ENCODE measurements at places on chromosomes 6 and 20.
A peak's percentile ranks its signal among the peaks of the same experiment; 100 is the strongest.

DNA sequence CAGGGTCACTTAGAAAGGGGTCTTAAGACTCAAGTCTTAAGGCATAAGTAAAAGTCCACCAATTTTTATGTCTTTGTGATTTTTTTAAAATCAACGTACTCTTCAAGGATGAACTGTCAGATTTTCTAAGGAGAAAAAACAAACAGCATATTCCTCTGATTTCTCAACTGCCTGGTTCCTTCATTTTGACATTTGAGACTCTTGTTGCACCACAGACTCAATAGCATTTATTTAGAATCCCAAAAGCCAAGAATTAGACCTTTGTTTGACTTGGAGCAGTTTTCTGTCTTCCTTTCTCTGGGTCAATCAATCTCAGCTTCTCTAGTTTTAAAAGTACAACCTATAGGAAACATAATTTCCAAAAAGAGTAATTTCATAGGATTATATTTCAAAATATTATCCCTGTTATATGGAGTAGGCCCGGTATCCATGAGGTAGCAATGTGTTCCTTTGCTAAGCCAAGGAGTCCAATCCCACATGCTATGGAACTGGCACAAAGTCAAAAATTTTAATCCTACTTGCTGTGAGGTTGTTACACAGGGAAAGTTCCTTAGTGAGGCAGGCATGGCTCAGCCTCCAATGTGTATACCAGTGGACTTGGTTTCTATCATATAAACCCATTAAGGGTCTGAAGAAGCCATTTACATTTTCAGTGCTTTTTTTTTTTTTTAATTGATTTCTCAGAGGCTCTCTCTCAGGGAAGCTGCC, 405.7 kb downstream of the KIF16B start:
- H3K36me3 ChIP-seq = no peaks in the 10 kb centered on the region
- no peaks in the 10 kb centered on the region for H3K27me3 ChIP-seq
- no peak overlapping the region for H3K27ac ChIP-seq

DNA sequence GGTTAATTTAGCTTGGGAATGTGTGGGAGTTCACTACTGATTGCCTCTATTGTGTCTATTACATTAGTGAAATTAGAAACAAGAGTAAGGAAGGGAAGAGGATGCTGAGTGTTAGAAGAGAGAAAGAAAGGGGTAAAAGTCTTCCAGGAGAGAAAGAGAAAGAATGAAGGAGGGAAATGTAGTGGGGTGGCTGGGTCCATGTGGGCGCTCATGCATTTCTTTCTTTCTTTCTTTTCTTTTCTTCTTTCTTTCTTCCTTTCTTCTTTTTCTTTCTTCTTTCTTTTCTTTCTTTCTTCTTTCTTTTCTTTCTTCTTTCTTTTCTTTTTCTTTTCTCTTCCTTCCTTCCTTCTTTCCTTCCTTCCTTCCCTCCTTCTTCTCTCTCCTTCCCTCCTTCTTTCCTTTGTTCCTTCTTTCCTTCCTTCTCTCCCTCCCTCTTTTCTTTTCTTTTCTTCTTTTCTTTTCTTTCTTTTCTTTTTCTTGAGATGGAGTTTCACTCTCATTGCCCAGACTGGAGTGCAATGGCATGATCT, 16.2 kb upstream of the SALL4 start:
- no peaks in the 10 kb centered on the region for H3K4me1 ChIP-seq
- no peaks in the 10 kb centered on the region for H3K36me3 ChIP-seq
- H3K4me3 ChIP-seq = no peak overlapping the region
- H3K27me3 ChIP-seq = no peaks in the 10 kb centered on the region
- H3K27ac ChIP-seq = no peak overlapping the region

DNA sequence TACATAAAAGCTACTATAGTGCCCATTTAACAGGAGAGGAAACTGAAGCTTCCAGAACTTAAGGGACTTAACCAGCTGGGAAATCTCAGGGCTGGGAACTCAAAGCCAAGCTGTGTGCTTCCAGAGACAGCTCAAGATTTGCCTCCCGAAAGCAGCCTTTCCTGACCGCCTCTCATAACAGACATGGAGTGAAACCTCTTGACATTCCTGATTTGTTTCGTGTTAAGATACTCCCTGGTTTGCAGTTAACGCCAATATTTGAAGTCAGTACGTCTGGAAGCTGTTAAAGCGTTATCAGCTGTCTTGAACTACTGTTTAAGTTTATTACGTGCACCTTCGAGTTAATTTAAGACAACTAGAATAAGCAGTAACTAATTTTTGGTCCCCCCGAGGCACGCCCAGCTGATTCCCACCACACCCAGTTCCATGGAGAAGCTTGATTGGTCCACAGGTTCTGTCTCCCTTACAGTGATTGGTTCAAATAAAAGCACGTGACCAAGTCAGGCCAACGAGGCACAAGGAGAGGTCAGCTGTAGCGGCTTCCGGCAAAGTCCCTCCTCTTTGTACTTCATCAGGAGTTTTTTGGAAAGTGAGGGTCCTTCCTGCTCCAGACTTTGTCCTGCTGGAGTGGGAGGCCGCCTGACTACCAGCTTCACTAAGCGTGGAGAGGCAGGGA, 8.9 kb upstream of the TCP11 start:
- no peaks in the 10 kb centered on the region for H3K36me3 ChIP-seq
- H3K27ac ChIP-seq = no peak overlapping the region
- H3K4me3 ChIP-seq = no peak overlapping the region
- no peaks in the 10 kb centered on the region for H3K27me3 ChIP-seq

GRCh38 chr20:10218536-10219451, at the start of gene SNAP25:
TSS of gene SNAP25 (plus strand) at chr20:10218830. CDS start at chr20:10275492, 56,662 bp downstream.
- no peak for DNase-seq
- peak within 1 kb of the TSS; percentile 24 for H3K27ac ChIP-seq
- H3K27me3 ChIP-seq = no peaks in the 10 kb centered on the region
- H3K4me1 ChIP-seq = peaks cover 21% of the 10 kb centered on the region
- H3K4me3 ChIP-seq = peak within 1 kb of the TSS; percentile 25
- H3K36me3 ChIP-seq = no peaks in the 10 kb centered on the region

- H3K27me3 ChIP-seq = no peaks in the 10 kb centered on the region
- H3K27ac ChIP-seq = no peak overlapping the region
- peaks cover 33% of the 10 kb centered on the region for H3K4me1 ChIP-seq
- DNase-seq = no peak
These were observed 40.8 kb downstream of the ELMO2 start for GRCh38 chr20:46365487-46366220.

DNA sequence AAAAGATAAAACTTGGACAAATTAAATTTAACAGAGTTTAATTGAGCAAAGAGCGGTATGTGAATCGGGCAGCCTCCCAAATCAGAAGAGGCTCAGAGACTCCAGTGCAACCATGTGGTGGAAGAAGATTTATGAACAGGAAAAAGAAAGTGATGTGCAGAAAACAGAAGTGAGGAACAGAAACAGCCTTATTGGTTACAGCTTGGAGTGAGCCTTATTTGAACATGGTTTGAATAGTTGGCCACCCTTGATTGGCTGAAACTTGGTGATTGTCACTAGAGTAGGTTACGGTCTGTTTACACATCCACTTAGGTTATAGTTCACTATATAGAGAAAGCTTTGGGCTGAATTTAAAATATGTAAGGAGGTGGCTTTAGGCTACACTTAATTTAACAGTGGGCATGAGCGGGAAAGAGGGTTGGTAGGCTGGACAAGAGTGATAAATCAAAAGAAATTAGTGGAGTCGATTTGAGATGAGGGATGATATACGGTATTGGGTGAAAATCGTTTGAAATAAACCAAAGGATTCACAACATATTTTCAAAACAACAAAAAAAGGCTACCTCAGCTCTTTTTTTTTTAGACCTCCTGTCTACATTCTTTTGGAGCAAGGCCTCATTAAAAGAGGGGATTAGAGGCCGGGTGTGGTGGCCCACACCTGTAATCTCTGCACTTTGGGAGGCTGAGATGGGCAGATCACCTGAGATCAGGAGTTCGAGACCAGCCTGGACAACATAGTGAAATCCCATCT, 84.3 kb upstream of the PREP start:
- peak overlapping the region; percentile 10 for H3K27ac ChIP-seq
- no peaks in the 10 kb centered on the region for H3K27me3 ChIP-seq
- DNase-seq = no peak
- no peaks in the 10 kb centered on the region for H3K36me3 ChIP-seq
- H3K4me3 ChIP-seq = no peak overlapping the region
- H3K4me1 ChIP-seq = peaks cover 45% of the 10 kb centered on the region

GRCh38 chr6:24283043-24283985, 74.5 kb downstream of the DCDC2 start:
- no peaks in the 10 kb centered on the region for H3K27me3 ChIP-seq
- H3K36me3 ChIP-seq = no peaks in the 10 kb centered on the region
- H3K27ac ChIP-seq = no peak overlapping the region
- no peak overlapping the region for H3K4me3 ChIP-seq
- no peaks in the 10 kb centered on the region for H3K4me1 ChIP-seq
- DNase-seq = no peak

- H3K4me1 ChIP-seq = peaks cover 11% of the 10 kb centered on the region
- H3K4me3 ChIP-seq = no peak overlapping the region
- no peak for DNase-seq
- H3K36me3 ChIP-seq = no peaks in the 10 kb centered on the region
These were observed 1.7 kb upstream of the TMEM170B start for GRCh38 chr6:11535801-11536230.

DNA sequence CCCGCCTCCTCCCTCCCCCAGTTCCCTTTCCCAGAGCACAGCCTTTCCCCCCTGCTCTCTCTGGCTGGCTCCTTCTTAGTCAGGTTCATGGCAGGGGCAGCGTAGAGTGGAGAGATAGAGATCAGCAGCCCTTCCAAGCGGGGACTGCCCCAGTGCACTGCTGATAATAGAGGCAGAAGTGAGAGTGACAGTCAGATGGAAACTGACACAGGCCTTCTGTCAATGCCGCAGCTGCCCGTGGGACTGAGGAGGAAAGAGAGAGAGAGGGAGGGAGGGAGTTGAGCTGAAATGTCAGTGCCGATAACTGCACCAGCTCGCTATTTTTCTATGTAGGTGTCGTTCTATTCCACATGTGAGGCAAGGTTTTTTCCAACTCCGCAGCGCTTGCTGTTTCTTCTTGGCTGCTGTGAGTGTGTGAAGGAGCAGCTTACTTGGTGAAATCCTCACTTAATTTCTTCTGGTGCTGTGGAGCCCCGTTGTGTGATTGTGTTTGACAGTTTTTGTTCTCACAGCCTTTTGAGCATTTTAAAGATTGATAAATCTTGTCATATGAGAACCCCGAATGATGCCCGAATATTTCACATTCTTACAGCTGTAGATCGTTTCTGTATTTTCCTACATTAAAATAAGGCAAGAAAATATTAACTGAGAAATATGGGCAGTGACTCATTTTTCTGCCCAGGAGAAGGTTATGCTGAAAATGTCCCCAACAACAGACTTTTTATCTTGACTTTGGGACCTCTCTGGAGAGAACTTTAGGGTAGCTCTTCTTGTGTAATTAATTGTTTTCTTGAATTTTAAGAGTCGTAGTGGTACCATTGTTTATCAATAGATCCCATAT, 386.4 kb upstream of the MMS22L start:
- no peaks in the 10 kb centered on the region for H3K36me3 ChIP-seq
- no peaks in the 10 kb centered on the region for H3K27me3 ChIP-seq
- H3K4me3 ChIP-seq = no peak overlapping the region

- no peak overlapping the region for H3K4me3 ChIP-seq
- no peaks in the 10 kb centered on the region for H3K36me3 ChIP-seq
- peak; percentile 65 for DNase-seq
- H3K4me1 ChIP-seq = no peaks in the 10 kb centered on the region
These were observed 74.7 kb downstream of the TTLL2 start for GRCh38 chr6:167399599-167399998.

GRCh38 chr20:41784209-41784958, 166.2 kb upstream of the CHD6 start:
- no peaks in the 10 kb centered on the region for H3K36me3 ChIP-seq
- H3K4me3 ChIP-seq = no peak overlapping the region
- H3K4me1 ChIP-seq = no peaks in the 10 kb centered on the region
- H3K27ac ChIP-seq = no peak overlapping the region
- DNase-seq = no peak

- no peaks in the 10 kb centered on the region for H3K36me3 ChIP-seq
- no peaks in the 10 kb centered on the region for H3K27me3 ChIP-seq
- no peak overlapping the region for H3K4me3 ChIP-seq
- no peaks in the 10 kb centered on the region for H3K4me1 ChIP-seq
These were observed 73.5 kb downstream of the TNFRSF21 start for GRCh38 chr6:47235964-47236760.

- peak within 1 kb of the TSS; percentile 64 for H3K4me3 ChIP-seq
- H3K36me3 ChIP-seq = no peaks in the 10 kb centered on the region
- peaks cover 51% of the 10 kb centered on the region for H3K4me1 ChIP-seq
These were observed at the start of gene POU3F2 for GRCh38 chr6:98834060-98835031. TSS of gene POU3F2 (plus strand) at chr6:98834574. CDS start at chr6:98834874, 300 bp downstream.

DNA sequence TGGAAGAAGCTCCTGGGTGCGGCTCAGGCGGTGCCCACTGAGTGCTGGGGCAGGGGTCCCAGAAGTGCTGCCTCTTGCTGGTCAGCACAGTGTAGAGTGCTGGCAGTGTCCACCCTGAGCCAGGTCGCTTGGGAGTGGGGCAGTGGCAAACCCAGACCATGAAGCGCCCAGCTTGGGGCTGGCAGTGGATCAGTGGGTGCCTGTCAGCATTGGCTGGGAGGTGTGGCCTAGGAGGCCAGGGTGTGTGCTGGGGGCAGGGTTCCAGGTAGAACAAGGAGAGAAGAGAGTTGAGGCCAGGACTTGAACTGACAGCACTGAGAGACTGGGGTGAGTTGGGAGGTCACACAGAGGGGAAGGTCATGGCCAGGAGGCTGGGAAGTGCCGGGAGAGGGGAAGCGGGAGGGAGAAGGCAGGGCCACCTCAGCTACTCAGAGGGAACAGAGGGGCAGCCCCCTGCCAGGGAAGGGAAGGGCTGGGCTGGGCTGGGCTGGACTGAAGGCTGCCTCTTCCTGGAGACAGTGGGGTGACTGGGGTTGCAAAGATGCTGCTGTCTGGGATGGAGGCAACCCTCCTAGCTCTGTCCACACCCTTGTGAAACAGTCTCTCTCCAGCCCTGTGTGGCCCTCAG, 4.1 kb downstream of the TCEA2 start:
- no peak for DNase-seq
- H3K36me3 ChIP-seq = peaks cover 3% of the 10 kb centered on the region
- no peak overlapping the region for H3K27ac ChIP-seq
- peaks cover 32% of the 10 kb centered on the region for H3K4me1 ChIP-seq
- H3K27me3 ChIP-seq = no peaks in the 10 kb centered on the region

GRCh38 chr20:47857569-47858464, 72.5 kb upstream of the SULF2 start:
- H3K36me3 ChIP-seq = no peaks in the 10 kb centered on the region
- DNase-seq = no peak
- no peaks in the 10 kb centered on the region for H3K27me3 ChIP-seq
- H3K4me3 ChIP-seq = no peak overlapping the region
- H3K4me1 ChIP-seq = peaks cover 23% of the 10 kb centered on the region

DNA sequence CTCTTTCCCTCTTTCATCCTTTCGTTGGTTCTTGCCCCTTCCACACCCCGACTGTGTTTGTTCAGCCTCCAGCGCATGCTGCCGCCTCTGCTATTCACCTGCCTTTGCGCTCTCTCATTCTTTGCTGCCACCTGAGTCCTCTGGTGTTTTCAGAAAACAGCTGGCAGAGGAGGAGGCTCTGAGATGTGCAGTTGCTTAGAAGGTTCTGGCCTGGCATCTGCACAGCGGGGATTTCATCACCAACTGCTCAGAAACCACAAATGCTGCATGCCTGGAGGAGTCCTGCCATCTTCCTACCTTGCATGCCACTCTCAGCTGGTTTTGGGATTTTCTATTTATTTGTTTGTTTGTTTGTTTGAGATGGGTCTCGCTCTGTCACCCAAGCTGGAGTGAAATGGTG, 39.2 kb upstream of the CLDN20 start:
- no peaks in the 10 kb centered on the region for H3K36me3 ChIP-seq
- H3K27ac ChIP-seq = no peak overlapping the region
- peaks cover 24% of the 10 kb centered on the region for H3K4me1 ChIP-seq
- no peak overlapping the region for H3K4me3 ChIP-seq
- H3K27me3 ChIP-seq = no peaks in the 10 kb centered on the region
- DNase-seq = no peak

All from vagina (tissue), 2 donors.